Activated CD4-positive, alpha-beta memory T cell treated with anti-CD3 and anti-CD28 coated beads, Interleukin-2, amount 10 ng/mL, durations not matched to agents 7 days and 5 days (primary cell): ENCODE measurements at places on chromosomes 7 and 10.

DNA sequence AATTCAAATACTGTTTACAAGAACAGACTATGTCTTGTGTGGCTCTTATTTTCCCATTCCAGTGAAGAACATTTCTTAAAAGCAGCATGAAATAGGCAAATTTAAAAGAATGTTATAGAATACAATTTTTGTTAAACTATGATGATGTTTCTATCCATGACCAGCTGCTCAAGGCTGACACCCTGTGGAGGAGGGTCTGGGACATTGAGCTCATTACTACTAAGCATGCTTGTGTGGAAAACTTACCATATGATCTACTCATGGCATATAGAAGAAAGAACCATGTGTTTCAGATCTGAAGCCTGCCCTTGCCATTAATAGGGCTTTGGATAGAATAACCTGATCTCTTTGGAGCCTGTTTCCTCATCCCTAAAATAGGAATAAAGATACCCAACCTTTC lies 125.0 kb downstream of the FOXP2 start:
- no peak for DNase-seq

DNA sequence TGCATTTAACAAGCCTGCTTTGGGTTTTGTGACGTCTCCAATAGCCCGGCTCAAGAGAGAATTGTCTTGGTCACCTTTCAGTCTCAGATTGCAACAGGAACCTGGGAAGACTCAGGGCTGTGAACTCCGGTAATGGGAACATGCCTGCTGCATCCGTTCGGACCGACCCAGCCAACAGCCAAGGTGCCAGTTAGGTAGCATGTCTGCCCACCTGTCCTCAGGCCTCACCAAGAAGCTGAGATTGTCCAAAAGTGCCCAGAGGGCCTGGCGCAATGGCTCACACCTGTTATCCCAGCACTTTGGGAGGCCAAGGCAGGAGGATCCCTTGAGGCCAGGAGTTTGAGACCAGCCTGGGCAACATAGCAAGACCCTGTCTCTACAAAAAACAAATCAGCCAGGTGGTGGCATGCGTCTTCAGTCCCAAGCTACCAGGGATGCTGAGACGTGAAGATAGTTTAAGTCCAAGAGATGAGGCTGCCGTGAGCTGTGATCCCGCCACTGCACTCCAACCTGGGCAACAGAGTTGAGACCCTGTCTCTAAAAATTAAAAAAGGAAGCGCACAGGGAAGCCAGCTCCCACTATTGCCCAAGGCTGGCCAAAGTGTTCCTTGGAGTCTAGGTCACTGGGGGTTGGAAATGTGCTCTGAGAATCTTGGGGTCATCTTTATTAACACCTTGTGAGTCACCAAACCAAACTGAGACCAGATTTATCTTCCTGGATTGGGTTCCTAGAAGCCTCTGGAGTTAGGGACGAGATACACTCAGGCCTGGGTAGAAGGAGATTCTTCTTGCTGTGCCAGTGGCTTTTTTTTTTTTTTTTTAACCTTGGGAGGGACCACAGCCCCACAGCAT lies 26.9 kb downstream of the BAG3 start:
- DNase-seq = no peak

DNA sequence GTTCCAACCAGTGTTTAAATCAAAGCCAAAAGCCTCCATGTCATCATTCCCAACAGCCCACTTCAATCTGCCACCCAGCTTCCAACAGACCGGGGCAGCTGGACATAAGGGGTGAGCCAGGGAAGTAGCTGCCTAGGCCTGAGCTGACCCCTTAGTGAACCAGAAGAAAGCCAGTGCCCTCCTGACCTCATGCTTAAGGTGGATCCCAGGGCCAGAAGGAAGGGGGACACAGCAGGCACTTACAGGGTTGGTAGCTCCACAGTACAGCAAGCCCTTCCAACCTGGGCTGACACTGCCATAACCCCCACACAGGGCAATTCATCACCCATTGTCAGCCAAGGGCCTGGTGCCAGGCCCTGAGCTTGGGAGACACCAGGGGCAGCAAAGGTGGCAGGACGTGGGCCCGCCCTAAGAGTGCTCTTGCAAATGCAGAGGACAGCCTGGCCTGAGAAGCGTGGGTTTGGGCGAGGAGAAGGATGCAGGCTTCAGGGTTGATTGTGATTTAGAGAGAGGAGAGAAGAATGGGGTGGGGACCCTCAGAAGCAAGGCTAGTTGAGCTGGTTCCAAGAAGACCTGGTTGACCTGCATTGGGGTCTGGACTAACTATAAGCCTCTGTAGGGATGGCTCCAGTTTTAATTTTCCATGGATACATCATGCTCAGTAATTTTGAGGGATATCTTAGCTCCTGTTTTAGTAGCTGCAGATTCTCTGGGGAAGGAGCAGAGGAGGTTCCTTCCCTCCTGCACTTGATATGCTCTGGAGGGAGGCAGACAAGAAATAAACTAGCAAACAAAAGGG lies 3.1 kb upstream of the CYP26A1 start:
- DNase-seq = no peak

DNA sequence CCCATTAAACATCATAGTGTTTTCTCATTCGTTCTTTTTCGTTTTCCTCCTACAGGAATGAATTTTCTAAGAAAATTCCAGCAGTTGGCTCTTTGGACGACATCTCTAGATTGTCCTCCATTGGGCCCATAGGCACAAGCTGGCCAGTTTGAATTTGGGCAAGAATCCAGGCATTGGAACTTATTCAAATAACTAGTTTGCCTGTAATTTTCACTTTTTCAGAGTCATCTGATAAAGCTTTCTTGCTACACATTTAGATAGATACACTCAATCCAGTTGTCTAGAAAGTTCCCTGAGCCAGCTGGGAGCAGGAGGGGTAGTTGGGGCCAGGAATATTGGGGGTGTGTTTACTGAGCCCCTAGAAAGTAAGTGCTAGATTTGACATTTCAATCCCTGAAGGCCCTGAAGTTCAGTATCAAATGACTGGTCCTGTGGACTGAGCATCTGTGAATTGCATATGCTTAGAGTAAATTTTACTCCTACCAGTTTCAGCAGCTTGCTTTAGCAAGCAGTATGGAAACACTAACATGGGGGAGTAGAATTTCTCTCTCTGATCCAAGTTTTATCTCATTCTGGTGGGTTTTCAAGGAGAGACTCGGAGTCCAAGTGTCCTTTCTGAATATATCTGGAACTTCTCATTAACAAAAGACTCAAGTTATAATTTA lies 5.2 kb downstream of the EGFR start:
- DNase-seq = no peak

DNA sequence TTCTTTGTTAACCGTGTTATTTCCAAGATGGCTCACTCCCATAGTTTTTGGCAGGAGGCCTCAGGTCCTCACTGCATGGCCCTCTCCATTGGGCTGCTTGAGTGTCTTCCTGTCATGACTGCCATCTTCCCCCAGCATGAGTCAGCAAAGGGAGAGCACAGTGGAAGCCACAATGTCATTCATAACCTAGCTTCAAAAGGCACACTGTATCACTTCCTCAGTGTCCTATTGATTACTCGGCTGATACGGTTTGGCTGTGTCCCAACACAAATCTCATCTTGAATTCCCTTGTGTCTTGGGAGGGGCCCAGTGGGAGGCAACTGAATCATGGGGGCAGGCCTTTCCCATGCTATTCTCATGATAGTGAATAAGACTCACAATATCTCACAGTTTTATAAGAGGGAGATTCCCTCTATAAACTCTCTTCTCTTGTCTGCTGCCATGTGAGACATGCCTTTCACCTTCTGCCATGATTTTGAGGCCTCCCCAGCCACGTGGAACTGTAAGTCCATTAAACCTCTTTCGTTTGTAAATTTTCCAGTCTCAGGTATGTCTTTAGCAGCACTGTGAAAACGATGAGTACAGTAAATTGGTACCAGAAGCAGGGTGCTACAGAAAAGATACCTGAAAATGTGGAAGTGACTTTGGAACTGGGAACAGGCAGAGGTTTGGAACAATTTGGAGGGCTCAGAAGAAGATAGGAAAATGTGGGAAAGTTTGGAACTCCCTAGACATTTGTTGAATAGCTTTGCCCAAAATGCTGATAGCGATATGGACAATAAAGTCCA lies 106.5 kb downstream of the PRLHR start:
- DNase-seq = no peak

GRCh38 chr7:115216652-115217051 lies 294.8 kb downstream of the MDFIC start:
- no peak for DNase-seq

GRCh38 chr10:126315494-126316177 lies 72.6 kb downstream of the ADAM12 start:
- no peak for DNase-seq

GRCh38 chr7:77326131-77326530 lies 90.0 kb downstream of the GSAP start:
- no peak for DNase-seq

- no peak for DNase-seq
Observed at GRCh38 chr10:2494399-2494798, 572.9 kb upstream of the PFKP start.

DNA sequence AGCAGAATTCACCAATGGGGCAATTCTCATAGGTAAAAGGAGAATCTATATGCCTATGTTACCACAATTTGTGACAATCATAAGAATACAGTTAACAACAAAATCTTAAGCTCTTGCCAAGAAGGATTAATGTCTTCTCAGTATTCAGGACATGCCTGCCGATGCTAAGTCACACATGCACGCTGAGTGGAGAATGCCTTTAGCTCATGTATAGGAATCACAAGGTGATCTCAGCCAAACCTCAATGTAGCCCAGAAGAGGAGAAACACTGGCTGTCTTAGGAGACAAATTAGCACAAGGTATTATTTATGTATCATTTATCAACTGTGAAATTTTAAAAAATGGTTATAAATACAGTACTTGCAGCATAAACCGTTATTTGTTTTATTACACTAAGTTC lies 2.7 kb downstream of the HTR7 start:
- no peak for DNase-seq

DNA sequence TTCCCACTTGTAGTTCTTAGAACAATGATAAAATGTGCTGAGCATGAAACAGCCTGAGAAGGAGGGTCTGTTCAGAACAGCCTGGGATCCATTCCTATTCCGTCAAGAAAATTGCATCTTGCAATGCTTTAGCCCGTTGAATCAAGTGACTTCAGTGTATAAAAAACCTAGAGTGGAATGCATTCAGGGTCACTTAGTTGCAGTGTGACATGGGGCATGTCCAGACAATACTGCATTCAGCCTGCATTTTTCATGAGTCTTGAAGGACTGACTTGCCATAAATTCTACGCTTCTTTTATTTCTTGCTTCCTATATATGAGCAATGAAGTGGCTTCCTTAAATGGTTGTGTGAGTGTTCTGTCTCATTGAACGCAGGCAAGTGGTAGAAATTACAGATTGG lies 758.3 kb upstream of the COBL start:
- DNase-seq = no peak
